ENCODE measurements at places on chromosomes 2 and 18.

DNA sequence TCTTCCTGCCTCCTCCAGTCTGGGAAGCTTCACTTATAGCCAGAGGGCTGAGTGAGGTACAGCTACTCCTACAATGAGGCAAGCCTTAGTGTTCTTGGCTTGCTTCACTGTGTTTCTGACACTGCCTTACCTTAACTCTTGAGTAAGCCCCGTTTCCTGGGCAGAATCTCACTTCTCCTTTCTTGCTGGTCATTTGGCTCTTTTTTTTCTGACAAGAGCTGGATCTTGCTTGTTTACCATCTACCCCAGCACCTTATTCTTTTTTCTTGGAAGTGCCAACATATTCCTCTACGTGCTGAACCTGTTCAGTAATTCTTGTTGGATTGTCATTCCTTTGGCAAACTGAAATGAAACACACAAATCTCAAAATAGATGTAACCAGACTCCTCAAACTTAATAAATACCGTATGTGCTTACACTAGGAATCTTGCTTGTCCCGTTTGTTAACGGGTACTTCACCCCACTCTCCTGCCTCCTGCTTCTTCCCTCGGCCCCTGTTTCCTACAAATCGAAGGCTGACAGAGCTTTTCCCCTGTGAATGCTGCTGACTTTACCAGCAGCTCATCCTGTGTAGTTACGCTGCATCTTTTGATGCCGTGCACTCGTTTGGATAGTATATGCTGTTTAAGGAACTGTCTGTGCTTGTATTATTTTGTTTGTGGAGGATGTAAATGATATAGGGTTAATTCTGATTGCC lies 132.2 kb downstream of the FMNL2 start:
- DNase-seq, result no peak

DNA sequence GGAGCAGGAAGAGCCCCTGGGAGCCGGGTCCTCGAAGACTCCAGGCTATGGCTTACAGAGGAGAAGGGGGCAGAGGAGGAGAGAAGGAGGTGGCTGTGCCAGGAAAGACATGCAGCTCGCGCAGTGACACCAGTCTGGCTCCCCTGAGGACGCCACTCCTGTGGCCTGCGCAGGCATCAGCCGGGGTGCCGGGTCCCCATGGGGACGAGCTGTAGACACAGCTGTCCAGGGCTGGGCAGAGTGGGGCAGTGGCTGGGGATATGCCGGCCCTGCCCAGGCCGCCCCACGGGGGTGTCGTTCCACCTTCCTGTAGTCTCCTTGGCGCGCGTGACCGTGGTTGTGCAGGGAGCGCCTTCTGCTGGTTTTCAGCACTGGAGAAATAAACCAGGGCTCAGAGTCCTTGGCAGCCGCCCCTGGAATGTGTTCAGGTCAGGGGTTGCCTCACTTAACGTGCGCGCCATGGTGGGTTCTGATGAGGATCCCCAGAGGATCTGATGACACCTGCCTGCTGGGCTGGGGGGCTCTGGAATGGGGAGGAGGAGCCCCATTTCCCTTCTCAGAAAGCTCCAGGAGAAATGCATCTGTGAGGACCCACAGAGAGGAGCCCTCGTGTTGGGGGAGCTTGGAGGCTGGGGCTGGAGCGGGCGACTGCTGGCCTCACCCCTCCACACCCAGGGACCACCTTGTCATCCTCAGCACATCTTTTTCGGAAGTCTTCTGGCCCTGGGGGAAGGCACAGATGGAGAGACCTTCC lies 26.7 kb downstream of the RAMP1 start:
- DNase-seq, result no peak

- no peak for DNase-seq
Measured at GRCh38 chr2:16038621-16039020, 98.3 kb downstream of the MYCN start.

DNA sequence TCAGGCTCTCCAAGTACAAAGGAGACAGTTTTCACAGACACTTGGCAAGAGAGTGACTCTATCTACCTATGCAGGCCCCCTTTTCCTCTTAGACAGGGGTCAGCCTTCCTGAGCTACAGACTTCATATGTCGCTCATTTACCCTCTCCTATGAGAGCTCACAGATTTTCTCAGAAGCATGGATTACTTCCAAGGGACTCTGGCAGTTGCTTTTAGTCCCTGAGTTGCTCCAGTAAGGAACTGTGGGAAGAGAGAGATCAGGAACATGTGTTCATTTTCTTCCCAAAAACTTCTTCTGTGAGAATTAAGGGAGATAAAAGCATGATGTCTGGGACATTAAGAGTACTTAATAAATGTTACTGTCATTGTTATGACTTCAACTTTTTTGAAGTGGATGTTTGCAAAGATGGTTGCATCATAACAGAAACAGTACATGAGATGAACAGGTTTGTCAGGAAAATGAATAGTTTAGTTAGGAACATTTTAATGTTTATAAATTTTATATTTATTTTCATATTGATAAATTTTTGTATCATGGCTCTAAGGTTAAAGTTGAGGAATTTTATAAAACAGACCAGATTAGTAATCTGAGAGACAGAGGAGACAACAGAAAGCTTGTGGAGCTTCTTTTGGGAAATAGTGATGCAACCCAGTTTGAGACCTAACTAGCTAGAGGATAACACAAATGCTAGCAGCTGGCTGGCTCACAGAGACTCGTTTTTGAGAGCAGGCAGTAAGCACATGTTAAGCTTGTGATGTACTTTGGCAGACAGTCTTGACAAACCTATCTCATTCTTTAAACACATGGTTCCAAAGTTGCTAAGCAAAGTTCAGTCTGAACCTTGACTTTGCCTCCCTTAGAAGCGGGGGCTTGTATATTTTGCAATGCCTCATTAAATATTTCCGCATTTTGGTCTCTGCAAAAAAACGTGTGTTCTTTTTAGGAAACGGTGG lies 21.7 kb upstream of the UGP2 start:
- DNase-seq, result peak; percentile 26

- no peak for DNase-seq
Measured at GRCh38 chr2:112662704-112663103, 17.0 kb downstream of the SLC20A1 start.

DNA sequence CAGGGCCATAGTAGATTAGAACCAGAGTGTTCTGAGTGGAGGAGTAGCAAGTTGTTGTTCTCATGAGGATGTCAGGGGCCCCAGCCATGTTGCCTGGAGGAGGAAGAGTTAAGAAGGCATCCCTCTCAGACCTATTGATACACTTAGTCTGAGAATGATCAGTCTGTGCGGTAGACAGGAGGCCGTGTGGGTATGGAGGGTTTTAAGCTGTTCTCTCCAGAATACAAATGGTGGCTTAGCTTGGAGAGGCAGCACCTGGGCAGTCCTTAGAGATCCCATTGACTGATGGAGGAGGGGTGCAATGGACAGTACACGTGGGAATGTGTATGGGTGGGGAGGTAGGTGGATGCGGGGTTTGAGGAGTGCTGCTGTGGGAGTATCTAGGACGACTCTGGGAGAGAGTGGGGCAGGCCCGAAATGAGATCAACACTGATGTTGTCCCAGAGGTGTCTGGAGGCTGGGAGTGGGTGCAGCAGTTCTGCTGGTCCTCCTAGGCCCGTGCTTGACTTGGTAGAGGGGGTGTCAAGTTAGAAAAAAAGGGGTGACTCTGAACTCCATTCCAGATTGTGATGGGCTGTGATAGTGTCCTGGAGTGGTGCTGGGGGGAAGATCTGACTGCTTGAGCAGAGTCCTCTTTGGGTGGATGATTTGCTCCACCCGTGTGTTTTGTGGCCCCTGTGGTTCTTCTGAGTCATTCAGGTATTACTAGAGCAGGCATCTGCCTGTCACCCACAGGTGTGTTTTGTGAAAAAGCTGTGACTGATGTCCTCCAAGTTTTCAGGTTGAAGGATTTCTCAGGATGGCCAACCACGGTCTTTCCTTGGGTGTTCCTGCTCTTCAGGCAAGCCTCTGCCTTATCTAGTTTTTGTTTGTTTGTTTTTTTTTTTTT lies 44.7 kb downstream of the C2orf42 start:
- DNase-seq, result no peak

GRCh38 chr18:8424917-8425725 lies 184.1 kb upstream of the RAB12 start:
- DNase-seq, result peak; percentile 94

- DNase-seq, result no peak
Measured at GRCh38 chr2:29655391-29656086, 265.8 kb downstream of the ALK start.

- DNase-seq, result no peak
Measured at GRCh38 chr18:13323186-13323585, 104.6 kb downstream of the LDLRAD4 start.

DNA sequence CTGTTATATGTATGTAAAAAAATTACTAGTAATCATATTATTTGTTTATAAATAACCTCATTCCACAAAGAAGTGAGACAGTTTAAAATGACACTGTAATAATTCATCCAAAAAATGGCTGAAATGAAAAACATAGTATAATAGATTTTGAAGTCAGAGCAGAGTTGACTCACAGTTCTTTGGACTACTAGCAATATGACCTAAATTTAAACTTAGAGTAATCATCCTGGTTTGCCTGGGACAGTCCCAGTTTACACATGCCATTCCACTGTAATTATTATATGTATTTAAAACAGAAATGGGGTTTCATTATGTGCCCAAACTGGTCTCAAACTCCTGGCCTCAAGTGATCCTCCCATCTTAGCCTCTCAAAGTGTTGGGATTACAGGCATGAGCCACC lies 48.3 kb downstream of the CCDC88A start:
- DNase-seq, result no peak

GRCh38 chr2:160583813-160584537 lies 90.4 kb upstream of the RBMS1 start:
- no peak for DNase-seq

GRCh38 chr2:41026613-41027012 lies 574.7 kb upstream of the SLC8A1 start:
- no peak for DNase-seq

GRCh38 chr2:86283411-86284030 lies 53.9 kb downstream of the REEP1 start:
- DNase-seq, result no peak

- no peak for DNase-seq
Measured at GRCh38 chr2:226140594-226140993, 659.0 kb downstream of the IRS1 start.

DNA sequence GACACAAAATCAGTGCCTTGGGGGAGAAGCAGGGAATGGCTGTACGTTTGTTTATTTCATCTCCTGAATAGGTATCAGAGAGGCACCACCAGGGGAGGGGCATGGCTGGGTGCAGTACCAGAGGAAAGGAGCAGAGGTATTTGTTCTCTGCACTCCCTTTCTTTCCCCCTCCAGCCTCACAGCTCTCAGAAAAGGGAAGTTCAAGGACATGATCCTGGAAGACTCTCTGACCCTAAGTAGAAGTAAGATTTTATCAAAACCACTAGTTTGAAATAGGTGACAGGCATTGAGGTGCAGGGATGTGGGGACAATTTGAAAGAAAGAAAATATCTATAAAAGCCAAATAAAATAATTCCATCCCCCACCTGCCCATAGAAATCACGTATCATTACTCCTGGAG lies 136.5 kb downstream of the LRRTM1 start:
- DNase-seq, result no peak

DNA sequence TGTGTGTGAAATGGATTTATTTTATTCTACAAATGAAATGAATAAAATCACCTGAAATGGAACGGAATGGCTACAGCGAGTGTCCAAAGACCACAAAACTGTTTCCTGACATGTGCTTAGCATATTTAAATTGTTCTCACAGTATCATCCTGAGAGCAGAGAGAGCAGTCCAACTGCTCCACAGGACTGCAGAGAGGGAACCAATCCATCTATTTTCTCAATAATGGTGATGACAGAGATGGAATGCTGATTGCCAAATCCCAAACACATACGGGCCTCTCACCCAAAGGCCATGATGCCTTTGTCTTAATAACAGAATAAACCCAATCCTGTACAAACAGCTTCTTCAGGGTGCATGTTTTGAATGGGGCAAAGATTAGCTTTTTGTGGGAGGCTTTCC lies 41.1 kb downstream of the STAT1 start:
- DNase-seq, result peak; percentile 7

- DNase-seq, result no peak
Measured at GRCh38 chr18:70397259-70397925, 108.5 kb downstream of the SOCS6 start.

GRCh38 chr2:1865716-1866234 lies 121.5 kb upstream of the PXDN start:
- DNase-seq, result no peak

- no peak for DNase-seq
Measured at GRCh38 chr18:76847916-76848315, 25.6 kb downstream of the ZNF236 start.

DNA sequence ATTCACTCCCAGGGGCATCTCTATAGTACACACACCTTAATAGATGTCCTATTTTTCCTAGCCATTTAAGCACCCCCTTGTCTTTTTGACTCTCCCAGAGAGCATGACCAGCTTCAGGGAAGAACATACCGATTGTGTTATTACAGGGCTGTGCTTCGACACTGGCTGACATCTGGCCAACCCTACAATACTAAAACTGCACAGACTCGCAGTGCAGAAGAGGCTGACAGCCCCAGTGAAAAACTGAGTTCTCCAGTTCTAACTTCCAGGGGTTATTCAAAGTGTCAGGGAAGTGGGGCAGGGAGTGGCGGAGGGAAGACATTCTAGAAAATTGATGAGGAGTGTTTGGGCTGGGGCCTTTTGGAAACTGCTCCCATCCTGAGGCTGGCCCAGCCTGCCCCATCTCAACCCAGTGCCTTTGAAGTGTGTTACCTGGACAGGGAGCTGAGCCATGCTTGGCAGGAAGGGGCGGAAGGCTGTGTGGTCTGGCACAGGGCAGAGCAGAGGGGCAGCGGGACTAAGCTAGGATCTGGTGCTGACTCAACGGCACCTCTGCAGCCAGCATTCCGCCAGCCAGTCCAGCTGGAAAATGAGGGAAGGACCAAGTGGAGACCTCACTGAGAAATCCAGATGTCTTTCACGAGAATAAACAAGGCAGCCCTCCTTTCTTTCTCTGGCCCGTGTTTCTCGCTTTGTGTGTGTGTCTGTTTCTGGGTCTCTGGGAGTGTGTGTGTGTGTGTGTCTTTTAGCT lies 15.4 kb upstream of the IGFBP5 start:
- DNase-seq, result peak; percentile 59

- DNase-seq, result peak; percentile 87
Measured at GRCh38 chr2:239257511-239257937, 143.3 kb downstream of the HDAC4 start.

- no peak for DNase-seq
Measured at GRCh38 chr18:38262661-38263060, 697.1 kb upstream of the CELF4 start.

GRCh38 chr2:37993143-37993542 lies 68.1 kb downstream of the RMDN2 start:
- DNase-seq, result no peak

DNA sequence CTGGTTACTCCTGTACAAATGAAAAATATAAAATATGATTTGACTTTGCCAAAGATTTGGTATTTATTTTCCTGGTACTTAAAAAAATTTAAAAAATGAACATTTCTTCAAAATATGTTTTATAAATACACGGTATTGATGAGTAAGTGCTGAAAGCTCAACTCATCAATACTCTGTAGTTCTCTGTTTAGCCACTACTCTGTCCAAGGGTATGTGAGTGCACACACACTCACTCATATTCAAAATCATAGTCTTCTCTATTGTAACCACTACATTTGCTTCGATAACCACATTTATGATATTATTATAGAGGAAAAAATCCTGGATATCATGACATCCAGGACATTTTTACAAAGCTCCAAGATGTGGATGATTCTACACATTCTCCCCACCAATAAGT lies 40.1 kb upstream of the GALNT5 start:
- DNase-seq, result no peak
